ENCODE measurements at places on chromosomes 12 and 14.

- DNase-seq, result no peak
Observed at GRCh38 chr12:30012816-30013450, 229.2 kb upstream of the TMTC1 start.

DNA sequence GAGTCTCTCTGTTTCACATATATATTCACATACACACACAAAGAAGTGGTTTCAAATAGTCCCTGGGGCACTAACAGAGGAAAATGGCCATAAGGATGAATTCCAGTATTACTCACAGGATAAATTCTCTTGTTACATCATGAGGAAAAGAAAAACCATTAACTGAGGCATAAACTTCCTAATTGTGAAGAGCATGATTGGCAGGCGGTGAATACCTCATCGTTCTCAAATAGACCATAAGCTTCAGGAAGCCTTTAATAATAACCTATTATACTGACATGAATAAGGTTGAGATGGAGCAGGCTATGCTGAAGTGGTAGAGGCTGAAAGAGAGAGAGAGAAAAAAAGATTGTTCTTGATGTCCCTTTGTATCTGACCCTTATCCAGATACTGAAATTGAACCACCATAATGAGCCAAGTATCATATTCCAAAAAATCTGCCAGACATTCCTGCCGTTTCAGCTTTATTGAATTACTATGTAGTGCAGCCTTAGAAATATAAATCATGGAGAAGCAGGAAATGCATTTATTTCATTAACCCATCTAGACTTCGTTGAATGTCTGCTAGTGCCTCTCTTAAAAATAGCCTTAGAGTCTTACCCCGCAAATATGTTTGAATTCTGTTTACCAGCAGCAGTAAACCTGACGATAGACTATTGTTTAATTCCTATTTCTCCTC, 86.8 kb downstream of the NUAK1 start:
- DNase-seq, result no peak

GRCh38 chr12:42868291-42868690, 278.7 kb upstream of the PRICKLE1 start:
- no peak for DNase-seq

- DNase-seq, result no peak
Observed at GRCh38 chr12:107492393-107493134, 193.0 kb upstream of the PWP1 start.

- no peak for DNase-seq
Observed at GRCh38 chr14:32938719-32939253, at the start of gene NPAS3. TSS of gene NPAS3 (plus strand) at chr14:32938879.

DNA sequence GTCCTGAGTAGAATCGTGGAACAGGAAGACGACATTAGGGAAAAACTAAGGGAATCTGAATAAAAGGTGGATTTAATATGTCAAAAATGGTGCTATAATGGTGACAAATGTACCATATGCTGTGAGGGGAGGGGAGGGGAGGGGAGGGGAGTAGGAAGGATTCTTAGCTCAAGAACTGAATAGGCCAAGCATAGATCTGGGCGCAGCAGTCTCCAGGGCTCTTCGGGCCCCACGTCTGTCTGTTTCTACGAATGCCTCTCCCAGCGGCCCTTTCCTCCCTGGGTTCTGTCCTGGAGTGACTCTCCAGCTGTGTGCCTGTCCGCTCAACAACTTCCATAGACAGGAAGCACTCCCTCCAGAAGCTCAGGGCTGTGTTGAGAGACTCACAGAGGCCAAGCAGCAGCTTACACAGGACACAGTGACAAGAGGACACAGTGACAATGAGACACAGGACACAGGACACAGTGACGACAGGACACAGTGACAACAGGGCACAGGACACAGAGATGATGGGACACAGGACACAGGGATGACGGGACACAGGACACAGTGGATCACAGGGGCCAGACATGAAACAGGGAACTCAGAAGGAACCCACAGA, 42.4 kb upstream of the PPP2R5C start:
- DNase-seq, result no peak

Data from NCI-H226 (cell line).